ENCODE measurements at places on chromosomes 1 and 21.

GRCh38 chr1:200665861-200666260 lies 3.8 kb downstream of the DDX59 start:
- no peak for DNase-seq

GRCh38 chr1:209063767-209064659 lies 519.5 kb upstream of the CAMK1G start:
- DNase-seq = no peak

DNA sequence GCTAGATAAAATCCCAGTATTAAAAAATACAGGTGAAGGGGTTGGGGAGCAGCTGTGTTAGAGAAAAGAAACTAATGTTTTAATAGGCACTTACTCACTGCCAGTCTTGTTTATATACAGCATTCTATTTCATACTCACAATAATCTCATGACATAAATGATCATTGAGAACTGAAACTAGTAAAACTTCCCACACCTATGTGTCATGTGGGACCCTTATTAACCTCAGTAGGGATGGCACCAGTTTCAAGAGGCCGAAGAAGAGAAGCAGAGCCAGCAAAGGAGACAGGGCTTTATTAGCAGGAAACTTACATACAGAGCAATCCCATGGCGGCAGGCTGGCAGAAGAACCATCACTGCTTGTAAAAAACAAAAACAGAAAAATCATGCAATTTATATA lies 48.8 kb upstream of the KCNH1 start:
- DNase-seq = no peak

DNA sequence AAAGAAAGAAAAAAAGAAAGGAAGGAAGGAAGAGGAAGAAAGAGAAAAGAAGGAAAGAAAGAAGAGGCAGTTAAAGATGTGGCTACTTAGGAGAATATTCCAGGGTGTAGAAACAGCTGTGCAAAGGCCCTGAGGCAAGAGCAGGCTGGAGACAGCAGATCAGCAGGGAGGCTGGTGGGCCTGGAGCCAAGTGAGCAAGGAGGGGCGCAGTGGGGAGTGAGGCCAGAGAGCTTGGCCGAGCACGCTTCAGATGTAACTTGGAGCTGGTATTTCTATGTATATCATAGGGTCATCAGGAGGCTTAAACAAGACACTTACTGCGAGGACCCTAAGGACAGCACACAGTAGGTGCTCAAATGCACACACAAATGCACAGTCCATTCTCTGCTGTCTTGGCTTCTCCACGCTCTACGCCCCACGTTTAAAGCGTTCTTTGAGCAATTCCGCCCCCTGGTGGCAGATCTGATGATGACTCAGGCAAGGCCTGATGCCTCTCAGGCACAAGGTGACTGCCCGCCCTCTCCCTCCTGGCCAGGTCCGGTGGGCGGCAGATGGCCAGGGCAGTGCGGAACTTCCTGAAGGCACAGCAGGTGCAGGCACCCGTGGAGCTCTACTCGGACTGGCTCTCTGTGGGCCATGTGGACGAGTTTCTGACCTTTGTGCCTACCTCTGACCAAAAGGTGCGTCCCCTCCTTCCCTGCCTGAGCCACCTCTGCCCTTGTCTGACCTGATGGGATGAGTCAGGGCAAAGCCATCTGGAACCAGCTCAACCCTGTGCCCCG lies 11.9 kb upstream of the PADI3 start:
- DNase-seq = peak; percentile 79

DNA sequence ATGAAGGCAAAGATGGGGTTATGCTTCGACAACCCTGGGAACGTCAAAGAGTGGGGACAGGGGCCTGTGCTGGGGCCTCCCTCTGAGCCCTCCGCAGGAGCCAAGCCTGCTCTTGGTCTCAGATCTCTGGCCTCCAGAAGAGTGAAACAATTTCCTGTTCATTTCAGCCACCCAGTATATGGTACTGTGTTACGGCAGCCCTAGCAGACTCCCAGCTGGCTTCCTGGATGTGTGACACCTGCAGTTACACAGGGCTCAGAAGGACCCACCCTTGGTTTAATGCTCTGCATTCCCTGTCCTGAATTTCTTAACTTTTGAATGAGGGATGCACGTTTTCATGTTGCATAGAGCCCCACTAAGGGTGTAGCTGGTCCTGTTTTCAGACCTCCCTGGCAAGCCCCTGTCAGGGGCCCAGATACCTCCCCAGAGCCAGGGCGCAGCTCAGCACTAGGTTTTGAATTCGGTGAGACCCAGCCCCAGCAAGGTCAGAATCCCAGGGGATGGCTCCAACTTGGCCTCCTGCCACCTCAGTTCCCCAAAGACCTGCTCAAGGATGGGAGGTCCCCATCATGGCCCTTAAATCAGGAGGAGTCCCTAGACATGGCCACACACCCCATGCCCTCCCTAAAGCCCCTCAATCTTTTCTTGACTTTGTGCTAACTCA lies 79.0 kb upstream of the IFFO2 start:
- DNase-seq = no peak

GRCh38 chr1:222095606-222096475 lies 354.0 kb upstream of the DUSP10 start:
- DNase-seq = no peak
